ENCODE measurements at places on chromosomes 5 and 9.

GRCh38 chr5:180436275-180436674 lies 57.9 kb upstream of the CNOT6 start:
- no peak for DNase-seq

- no peak for DNase-seq
Observed at GRCh38 chr5:170021506-170021905, 41.2 kb upstream of the INSYN2B start.

- no peak for DNase-seq
Observed at GRCh38 chr9:95719354-95719753, 156.1 kb upstream of the ERCC6L2 start.

DNA sequence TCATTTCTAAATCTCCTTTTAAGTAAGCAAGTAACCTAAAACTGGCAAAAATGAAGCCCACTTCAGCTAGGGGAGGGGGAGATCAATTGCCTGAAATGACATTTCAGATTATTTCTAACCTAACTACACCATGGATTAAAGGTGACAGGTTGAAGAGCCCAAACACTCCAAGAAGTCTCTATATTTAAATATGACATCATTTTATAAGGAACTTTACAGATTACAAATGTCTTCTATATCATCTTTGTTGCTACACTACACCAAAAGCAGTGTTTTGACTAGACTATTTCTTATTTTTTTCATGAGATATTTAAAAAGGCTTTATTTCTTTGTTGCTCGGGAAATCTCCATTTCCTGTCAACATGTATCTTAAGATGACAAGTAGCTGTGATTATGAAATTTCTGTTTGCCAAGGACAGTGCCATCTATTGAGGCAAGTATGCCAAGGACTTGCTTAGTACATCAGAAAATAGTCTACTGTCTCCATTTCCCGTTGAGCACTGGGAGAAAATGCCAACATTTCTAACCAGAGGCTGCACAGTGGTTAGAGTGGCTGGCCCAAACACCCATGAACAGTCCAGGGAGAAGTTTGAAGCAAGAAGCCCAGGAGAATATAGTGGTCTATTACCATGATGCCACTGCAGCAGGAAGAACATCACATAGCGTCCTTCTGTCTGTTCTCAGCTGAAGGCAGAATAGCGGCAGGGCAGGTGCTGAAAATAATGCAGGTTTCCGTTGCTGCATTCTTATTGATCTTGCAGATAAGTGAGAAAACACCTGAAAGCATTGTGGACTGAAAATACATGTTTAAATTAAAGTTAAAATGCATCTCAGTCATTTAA lies 93.4 kb upstream of the ITGA2 start:
- DNase-seq, result no peak

- no peak for DNase-seq
Observed at GRCh38 chr9:36936498-36936831, 97.6 kb downstream of the PAX5 start.

- no peak for DNase-seq
Observed at GRCh38 chr5:166431456-166431855, 1860.0 kb upstream of the WWC1 start.

GRCh38 chr5:150780187-150780692 lies 1.7 kb downstream of the SMIM3 start:
- DNase-seq, result no peak

DNA sequence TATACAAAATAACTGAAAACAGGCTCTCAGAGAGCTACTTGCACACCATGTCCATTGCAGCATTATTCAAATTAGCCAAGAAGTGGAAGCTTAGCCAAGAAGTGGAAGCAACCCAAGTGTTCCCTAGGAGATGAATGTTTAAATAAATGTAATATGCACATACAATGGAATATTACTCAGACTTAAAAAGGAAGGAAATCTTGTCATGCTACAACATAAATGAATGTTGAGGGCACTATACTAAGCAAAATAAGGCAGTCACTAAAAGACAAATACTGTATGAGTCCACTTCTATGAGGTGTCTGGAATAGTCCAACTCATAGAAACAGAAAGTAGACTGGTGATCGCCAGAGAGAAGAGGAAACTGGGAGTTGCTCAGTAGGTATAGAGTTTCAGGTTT lies 438.1 kb downstream of the MAT2B start:
- no peak for DNase-seq

- no peak for DNase-seq
Observed at GRCh38 chr9:85959955-85960354, 19.0 kb downstream of the NAA35 start.

DNA sequence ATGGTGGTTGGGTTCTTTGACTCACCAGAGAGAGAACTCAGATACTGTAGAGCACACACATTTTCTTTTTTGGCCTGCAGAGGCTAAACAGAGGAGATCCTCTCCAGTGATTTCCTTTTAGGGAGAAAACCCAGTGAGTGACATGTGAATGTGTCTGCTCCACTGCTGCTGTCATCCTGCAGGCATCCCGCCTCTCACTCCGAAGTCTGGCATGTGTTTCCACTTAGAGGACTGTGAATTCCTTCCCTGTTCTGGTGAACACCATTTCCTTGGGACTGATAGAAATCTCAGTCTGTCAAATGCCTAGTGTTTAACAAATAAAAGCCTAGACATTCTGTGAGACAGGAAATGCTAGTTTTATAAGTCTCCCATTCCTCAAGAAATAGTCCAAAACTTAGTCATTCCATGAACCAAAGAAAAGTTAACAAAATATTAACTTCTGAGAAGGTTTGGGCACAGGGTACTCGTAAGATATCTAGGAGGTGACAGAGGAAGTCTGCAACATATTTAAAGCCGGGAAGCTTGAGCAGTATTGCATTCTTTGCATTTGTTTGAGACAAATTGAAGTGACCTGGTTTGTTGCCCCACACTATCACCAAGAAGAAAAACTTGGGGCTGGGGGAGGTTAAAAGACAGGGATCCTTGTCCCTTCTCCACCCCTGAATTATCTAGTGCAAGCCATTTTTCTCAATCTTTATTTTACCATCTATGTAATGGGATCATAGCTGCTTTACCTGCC lies 74.9 kb upstream of the NIPAL4 start:
- DNase-seq, result no peak

- no peak for DNase-seq
Observed at GRCh38 chr5:1448511-1449011, 3.3 kb upstream of the SLC6A3 start.

DNA sequence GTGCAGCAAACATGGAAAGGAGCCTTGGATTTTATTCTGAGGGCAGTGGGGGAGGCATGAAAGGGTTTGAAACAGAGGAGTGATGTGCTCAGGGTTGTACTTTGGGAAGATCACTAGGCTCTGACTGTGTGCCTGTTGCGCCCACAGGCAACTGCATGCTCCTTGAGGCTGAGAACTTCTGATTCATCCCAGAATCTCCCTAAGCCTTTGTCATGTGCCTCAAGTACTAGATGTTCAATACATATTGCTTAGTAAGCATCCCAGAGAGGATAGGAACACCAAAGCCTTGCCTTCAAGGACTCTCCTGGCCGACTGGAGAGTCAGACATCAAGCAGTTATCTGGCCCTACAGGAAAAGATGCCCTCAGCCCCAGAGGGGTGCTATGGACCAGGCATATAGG lies 54.1 kb downstream of the ARHGEF37 start:
- no peak for DNase-seq

DNA sequence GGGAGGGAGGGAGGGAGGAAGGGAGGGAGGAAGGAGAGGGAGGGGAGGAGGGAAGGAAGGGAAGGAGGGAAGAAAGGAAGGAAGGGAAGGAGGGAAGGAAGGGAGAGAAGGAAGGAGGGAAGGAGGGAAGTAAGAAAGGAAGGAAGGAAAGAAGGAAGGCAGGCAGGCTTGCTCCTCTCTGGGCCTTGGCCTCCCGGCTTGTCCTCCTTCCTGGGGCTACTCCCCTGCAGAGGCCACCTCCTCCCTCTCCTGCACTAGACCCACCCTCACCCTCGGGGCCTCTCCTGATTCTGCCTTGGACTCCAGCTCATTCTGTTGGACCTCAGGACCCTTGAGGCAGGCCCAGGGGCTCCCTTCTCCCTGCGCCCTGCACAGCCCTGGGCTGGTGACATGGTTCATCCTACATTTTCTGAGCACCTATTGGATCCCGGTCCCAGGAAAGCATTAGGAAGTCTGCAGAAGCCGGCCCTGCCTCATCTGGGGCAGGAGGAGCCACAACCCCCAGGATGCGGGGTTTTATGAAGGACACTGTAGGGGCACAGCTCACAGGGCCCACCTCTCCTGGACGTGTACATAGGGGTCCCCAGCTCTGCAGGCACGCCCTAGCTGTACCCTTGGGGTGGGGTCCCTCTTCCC lies 23.0 kb downstream of the LHX3 start:
- no peak for DNase-seq

Measured in NCI-H146 (cell line).